Fibroblast of villous mesenchyme (primary cell): ENCODE measurements at places on chromosomes 1 and 21. TPM values are rescaled to one million over a fixed set of nuclear protein-coding genes. Genes with fewer than 3 reads are reported as not detected.

The ILDR2 gene
- 0.32 and 0.43 TPM in 2 replicates for total RNA-seq

The ATAD3C gene
- total RNA-seq: under 0.01 and 0.32 TPM in 2 replicates

The SLC44A3 gene
- 1.7 and 1.9 TPM in 2 replicates for total RNA-seq

The C1orf53 gene
- total RNA-seq: 5.6 and 8.1 TPM in 2 replicates

The PTCH2 gene
- under 0.01 and 0.32 TPM in 2 replicates for total RNA-seq

The ALG6 gene
- 8.7 and 13.0 TPM in 2 replicates for total RNA-seq

The SLC6A17 gene
- under 0.01 TPM in 2 replicates for total RNA-seq

The PLA2G2A gene
- total RNA-seq: not detected in 2 replicates

The DNM3 gene
- total RNA-seq: 1.9 and 2.2 TPM in 2 replicates

The LCE2C gene
- total RNA-seq: not detected in 2 replicates

The C1QB gene
- not detected in 2 replicates for total RNA-seq

The FAM72D gene
- total RNA-seq: 0.32 and 0.43 TPM in 2 replicates

The HP1BP3 gene
- 258 and 274 TPM in 2 replicates for total RNA-seq

The PRELP gene
- under 0.01 and 0.43 TPM in 2 replicates for total RNA-seq

The CLIC6 gene
- under 0.01 TPM in 2 replicates for total RNA-seq

The SLAMF9 gene
- not detected in 2 replicates for total RNA-seq

The PLA2G2F gene
- total RNA-seq: not detected in 2 replicates

The KRTAP7-1 gene
- not detected in 2 replicates for total RNA-seq

The KCNE2 gene
- not detected in 2 replicates for total RNA-seq
